ENCODE measurements at places on chromosomes 6 and 20.

GRCh38 chr6:26534681-26535465 is 3.3 kb upstream of the HMGN4 start:
- peak; percentile 95 for DNase-seq

DNA sequence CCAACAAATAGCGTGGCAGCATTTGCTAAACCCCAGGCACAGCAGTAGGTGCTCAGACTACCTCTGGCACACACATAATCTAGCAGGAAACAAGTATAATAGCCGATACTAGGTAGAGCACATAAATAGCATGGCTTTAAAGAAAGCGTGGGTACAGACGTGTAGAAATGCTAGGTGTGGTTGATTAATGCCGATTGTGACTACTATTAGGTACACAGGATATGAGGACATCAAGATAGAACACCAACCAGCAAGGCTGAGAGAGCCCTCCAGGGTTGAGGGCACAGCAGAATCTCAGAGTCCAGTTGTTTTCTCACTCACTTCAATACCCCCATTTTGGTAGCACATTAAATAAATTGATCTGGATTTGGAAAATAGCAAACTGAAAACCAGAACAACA is 100.5 kb downstream of the PKHD1 start:
- DNase-seq: no peak

GRCh38 chr20:37131486-37131885 is 35.7 kb upstream of the RBL1 start:
- DNase-seq: no peak

- no peak for DNase-seq
Observed at GRCh38 chr6:89073014-89073620, 7.4 kb upstream of the PNRC1 start.

GRCh38 chr6:146484411-146484810 is 59.2 kb upstream of the RAB32 start:
- no peak for DNase-seq

DNA sequence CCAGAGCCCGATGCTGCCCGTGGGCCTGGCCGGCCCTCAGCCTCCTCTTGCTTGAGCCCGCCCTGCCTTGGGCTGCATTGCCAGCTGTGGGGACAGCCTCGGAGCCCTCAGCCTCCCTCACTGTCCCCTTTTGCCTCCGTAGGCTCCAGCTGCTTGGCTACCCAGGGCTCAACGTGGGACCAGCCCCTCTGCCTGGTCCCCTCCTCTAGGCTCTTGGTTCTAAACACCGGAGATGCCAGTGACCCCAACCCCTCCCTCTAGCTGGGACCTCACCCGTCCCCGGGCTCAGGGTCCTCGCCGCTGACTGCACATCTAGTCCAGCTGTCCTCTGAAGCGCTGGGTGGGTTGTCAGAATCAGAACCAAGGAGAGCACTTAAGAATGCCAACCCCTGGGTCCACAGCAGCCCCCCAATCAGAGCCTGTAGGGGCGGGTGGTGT is 345.2 kb downstream of the ZFAND3 start:
- no peak for DNase-seq

DNA sequence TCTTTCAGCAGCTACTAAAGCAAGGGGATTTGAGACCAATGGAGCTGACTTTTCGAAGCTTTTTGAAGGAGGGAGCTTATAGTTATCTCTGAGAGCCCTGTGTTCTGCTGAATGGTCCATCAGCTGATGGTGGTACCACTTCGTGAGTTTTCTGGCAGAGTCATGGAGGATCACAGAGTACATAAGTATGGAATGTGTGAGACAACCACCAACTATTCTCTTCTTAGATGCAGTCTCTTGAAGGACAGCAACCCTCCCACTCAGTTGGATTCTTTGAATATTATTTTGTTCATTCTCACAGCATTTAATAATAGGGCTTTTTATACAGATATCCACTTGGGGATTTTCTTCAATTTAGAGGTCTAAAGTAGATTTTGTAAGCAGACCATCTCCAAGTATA is 75.3 kb downstream of the ELOVL2 start:
- DNase-seq: no peak

Measured in ACHN (cell line).